ENCODE measurements at places on chromosomes 4 and X.
A peak's percentile ranks its signal among the peaks of the same experiment; 100 is the strongest.

GRCh38 chr4:182604953-182605352 lies 312.2 kb downstream of the DCTD start:
- no peak for DNase-seq

- DNase-seq, result no peak
These were observed 92.9 kb downstream of the ATP10D start for GRCh38 chr4:47577779-47578553.

- no peak for DNase-seq
These were observed 145.0 kb upstream of the LEF1 start for GRCh38 chr4:108313546-108314339.

DNA sequence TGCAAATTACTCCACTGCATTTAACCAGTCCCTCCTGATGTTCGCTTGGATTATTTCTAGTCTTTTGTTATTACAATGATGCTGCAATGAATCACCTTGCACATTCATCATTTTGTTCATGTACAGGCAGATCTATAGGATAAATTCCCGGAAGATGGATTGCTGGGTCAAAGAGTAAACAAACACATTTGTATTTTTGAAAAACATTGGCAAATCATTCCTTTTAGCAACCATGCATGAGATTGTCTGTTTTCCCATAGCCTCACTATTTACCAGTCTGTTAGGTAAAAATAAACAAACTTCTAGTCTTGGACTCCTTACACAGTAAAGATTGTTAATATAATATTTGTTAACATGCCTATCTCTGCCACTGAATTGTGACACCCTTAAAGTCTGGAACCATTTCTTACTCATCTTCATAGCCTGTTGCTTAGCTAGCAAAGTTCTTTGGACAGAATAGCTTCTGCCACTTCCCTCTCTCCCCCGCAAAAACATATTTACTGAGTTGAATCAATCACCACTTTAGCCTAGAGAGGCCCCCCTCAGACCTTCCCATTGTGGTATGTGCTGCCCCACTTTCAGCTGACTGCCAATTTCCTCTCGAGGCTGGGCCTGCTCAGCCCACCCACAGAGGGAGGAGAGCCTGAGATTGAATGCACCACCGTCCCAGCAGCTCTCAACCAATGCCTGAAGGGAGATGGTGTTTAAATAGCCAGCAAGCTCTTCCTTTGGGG lies 108.4 kb upstream of the ATXN3L start:
- no peak for DNase-seq

DNA sequence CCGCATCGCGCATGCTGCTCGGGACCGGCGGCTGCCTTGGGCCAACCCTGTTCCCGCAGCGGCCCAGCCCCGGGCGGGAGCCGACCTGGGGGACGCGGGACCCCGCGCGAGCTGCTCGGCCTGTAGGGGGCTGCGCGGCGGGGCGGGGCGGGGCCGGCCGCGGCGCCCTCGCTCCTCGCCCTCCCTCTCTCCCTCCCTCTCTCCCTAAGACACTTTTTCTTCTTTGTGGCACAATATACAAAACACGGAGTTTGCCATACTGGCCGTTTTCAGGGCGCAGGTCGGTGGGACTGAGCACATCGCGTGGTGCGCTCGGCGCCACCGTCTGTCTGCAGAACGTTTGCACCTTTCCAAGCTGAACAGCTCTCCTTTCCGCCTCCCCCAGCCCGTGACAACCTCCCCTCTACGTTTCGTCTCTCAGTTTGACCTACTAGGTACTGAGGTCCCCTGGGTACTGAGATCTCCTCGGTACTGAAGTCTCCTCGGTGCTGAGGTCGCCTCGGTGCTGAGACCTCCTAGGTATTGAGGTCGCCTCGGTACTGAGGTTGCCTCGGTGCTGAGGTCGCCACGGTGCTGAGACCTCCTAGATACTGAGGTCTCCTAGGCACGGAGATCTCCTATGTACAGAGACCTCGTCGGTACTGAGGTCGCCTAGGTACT lies 261.1 kb upstream of the PLCXD1 start:
- DNase-seq, result no peak

DNA sequence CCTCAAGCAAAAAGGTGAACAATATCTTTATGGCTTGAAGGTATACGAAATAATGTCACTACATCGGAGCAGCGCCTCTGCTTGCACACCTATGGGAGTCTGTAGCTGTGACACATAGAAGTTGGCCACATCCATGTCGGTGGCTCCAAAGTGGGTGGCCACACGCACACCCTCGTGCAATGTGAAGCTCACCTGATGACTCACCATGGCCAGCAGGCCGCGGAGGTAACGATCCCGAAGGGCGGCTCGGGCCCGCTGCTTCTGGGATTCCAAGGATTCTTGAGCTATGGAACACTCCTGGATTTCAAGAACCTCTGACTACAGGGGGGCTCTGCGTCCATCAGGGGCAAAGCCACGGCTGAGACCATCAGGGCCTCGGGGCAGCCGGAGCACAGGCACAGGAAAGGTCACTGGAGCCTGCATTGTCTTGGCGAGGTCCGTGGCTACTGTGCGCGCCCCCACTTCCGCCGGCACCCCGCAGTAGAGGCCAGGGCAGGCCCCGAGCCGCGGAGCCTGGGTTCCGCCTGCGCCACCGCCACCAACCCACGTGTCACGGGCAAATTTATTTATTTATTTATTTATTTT lies 25.2 kb downstream of the NYX start:
- DNase-seq, result no peak

DNA sequence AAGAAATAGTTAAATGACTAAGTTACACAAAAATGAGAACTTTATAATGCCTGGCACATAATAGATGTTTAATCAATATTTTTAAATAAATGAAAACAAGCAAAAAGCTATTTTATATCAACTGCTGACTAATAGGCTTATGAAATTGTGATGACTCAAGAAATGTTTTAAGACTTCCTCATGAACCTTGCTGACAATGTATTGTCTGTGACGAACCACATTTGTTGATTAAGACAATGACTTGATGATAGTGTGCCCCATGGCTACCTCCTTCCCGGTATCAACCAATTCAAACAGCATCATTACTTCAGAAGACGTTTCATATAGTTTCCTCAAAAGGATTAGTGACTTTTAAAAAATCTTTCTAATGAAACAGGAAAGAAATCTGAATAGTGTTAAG lies 7.9 kb downstream of the CXCL6 start:
- DNase-seq, result no peak

DNA sequence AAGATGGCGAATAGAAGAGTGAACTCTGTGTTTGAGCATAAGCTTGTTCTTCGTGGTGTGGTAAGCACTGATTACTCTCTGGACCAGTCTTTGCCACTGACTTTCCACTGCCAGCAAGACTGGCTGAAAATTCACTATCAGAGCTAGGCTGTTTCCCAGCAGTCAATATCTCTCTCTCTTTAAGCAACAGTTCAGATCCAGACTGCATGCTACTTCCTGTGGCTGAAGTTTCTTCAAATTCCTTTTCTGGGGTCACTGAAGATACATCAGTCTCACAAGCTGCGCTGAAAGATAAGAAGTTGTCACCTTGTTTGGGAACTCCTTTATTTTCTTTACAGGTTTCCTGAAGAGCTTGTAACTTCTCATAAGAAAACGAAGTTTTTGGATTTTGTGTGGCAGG lies 54.0 kb upstream of the FAM120C start:
- DNase-seq, result no peak

GRCh38 chr4:159460371-159460770 lies 357.5 kb downstream of the RAPGEF2 start:
- no peak for DNase-seq

DNA sequence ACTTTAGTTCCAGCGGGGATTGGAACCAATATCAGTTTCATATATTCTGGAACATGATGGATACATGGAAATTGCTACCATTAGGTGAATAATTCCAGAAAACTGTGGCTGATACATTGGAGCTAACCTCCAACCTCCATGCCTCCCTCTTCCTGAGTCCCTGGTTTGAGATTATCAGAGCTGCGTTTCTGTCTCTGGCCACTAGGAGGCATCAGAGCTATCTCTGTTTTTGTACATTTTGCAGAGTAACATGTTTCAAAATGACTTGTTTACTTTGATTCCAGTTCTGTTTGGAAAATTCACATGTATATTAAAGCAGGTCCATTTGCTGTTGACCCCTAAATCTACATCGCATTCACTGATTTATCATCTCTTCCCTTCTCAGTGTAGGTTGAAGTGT lies 2.4 kb upstream of the RAB40AL start:
- DNase-seq, result peak; percentile 26

DNA sequence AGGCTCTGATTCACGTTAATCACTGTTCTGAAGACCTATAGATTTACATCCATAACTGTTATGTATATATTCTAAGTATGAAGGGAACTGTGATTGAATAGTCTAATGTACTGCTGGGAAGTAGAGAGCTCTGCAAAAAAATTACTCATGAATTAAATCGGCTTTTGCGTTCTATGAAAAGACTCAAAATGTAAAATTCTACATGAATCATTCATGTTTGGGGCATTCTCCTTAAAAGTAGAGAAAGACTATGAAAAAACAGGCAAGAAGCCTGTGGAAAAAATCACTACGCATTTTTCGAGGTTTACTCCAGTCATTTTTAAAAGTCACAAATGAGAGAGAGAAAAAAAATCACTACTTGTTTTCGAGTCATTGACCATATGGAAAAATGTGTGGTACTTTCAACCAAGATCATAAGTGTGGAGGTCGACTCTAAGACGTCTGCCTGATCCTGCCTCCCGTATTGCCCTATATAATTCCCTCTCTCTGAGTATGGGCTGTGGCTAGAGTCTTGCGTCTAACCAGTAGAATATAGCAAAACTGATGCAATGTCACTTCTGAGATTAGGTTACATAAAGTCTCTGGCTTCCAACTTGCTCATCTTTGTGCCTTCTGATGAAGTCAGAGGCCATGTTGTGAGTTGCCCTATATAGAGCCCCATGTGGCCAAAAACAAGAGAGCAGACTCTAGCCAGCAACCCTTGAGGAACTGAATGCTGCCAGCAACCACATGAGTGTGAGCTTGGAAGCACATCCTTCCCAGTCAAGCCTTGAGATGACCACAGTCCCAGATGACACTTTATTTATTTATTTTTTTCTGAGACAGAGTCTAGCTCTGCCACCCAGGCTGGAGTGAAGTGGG lies 32.1 kb upstream of the VEGFD start:
- no peak for DNase-seq

DNA sequence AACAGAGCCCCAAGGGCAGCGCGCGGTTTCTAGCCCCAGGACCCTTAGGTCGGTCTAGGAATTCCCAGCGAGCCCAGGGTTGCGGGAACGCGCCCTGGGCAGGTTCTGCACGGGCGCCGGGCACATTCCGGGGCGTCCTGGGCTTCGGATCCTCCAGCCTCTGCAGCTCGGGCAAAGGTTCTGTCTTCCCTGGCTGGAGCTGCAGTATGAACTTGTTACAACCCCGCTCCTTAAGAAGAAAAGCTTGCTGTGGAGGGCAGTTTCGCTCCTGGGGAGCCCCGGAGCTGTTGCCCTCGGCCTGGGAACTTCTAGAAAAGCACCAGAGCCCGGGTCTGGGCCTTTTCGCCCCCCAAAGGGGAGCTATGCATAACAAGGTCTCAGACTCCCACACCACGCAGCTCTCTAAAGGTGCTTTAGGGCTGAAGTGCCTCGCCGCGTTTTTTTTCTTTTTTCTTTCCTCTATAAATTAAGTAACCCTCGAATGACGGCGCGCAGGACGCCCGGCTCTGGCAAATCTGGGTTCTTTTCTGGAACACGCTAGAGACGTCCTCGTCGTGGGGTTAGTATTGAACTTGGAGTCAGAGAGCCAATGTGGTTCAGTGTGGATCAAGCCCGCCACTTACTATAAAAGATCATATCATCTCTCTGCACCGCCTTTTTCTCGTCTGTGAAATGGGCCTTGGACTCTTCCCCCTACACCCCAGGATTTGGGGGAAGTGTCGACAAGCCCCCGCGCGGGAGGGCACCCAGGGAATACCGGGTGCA lies 5.7 kb downstream of the MSX1 start:
- DNase-seq, result no peak

DNA sequence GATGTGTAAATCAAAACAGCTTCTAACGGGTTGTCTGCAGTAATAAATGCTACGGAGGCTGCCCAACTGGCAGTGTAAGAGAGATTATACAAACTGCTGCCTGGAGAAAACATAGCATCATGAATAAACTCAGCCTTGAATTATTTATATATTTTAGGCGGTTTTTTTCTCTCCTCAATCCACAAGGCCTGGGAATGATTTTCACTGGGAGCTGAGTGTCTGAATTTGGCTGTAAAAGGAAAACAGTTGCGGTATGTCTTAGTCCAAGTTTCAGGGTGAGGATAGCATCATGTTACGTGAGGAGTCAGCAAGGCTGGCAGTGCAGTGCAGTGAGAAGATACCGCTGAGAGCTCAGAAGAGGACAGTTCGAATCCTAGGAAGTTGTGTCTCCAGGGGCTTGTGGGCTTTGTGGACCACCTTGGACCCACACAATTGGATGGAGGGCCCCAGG lies 291.5 kb upstream of the BOD1L1 start:
- DNase-seq, result no peak

DNA sequence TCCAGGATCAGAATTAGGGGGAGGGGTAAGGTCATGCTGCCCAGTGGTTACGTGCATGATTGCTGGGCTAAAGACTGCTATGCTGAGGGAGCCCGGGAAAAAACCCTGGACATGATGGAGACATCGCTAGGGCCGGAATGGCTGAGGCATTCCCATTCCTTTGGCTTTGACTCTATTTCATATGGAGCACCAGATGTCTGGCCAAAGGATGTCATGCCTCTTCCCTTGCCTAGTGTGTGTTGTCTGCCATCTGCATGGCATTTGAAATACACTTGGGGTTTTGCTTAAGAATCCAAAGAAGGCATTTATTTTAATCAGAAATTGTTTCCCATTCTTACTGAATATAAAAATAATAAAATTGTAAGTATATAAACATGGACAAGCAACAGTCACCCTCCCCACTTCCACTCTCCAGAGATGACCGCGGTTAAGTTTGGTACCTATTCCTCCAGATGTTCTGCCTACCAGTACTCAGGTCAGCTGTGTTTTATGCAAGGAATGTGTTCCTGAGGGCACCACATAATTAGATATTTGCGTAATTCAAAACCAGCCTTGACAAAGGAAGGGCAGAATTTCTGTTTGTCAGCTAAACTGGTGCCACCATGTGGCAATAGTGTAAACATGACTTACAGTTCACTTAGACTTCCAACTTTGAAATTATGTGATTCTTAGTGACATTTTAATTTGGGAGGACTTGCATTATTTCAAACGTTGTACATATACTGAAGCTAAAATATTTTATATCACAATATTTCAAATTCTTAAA lies 105.9 kb downstream of the CT47B1 start:
- DNase-seq, result peak; percentile 78

- no peak for DNase-seq
These were observed 80.1 kb downstream of the RAP1GDS1 start for GRCh38 chr4:98341309-98341708.

GRCh38 chr4:6194458-6195195 lies 5.7 kb downstream of the JAKMIP1 start:
- no peak for DNase-seq

- no peak for DNase-seq
These were observed 182.1 kb downstream of the MOSPD2 start for GRCh38 chrX:15055146-15055930.

- DNase-seq, result no peak
These were observed 20.4 kb downstream of the FLNA start for GRCh38 chrX:154354013-154354412.

- no peak for DNase-seq
These were observed 58.1 kb upstream of the TMSB15B start for GRCh38 chrX:103904301-103904700.

GRCh38 chr4:164575861-164576260 lies 178.1 kb upstream of the SMIM31 start:
- no peak for DNase-seq

GRCh38 chrX:39298821-39299220 lies 497.6 kb downstream of the MID1IP1 start:
- DNase-seq, result no peak
